ENCODE measurements at places on chromosomes 12 and 14.

DNA sequence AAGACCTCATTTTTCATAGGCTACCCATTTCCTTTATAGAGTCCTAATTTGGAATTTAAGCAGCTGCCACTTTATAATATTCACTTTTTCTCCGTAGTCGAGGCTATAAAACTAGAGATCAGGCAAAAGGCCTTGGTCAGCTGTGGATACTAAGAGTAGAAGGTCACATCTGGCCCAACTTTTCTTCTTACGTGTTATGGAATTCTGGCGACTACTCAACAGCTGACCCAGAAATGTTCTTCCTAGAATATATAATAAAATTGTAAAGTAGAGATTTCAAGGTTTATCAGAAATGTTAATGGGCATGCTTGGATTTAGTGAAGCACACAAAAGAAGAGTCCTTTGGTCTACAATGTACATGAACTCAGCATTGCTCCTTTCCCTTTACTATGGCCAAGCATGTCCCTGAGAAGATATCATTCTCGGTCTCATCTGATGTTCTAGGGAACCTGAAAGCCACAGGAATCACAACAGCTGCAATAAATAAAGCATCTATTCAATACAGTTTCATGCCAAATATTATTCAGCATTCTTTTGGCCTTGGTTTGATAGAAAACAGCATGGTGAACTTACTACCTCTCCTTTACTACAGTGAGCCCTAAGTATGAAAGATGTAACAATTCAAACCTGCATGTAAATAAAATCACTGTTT is 261.4 kb upstream of the NPAS3 start:
- no peak for DNase-seq

DNA sequence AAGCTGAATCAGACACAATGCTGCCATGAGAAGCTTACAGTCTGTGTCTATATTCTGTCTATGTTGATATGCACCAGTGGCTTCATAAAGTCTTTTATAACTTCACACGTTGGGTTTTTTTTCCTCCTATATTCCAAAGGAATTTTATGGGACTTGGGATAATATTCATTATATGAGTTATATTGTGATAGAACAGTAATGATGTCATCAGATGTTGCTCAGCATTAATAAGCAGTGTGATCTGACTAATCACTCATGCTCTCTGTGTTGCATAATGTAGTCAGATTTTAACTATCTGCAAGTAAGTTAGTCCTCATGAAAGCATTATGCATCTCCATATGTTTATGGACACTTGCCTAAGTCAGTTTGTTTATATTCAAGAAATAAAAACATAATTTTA is 159.6 kb downstream of the PLCZ1 start:
- DNase-seq: no peak

DNA sequence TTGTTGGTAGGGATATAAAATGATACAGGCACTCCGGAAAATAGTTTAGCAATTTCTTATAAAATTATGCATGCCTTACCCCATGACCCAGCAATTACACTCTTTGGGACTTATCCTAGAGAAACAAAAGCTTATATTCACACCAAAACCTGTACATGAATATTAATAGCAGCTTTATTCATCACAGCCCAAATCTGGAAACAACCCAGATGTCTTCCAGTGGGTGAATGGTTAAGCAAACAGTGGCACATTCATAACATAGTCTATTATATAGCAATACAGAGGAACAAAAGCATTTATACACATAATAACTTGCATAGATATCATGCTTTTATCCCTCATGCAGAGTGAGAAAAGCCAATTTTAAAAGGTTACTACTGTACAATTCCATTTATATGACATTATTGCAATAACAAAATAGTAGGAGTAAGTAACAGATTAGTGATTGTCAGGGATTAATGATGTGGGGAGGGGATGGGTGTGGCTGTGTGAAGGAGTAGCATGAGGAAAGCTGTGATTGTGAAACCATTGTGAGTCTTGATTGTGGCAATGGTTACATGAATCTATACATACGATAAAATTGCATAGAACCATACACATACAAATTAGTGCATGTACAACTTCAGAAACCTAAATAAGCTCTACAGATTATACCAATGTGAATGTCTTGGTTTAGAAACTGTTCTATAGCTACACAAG is 363.1 kb upstream of the OR4E1 start:
- no peak for DNase-seq

GRCh38 chr12:112091563-112091962 is 17.0 kb downstream of the NAA25 start:
- no peak for DNase-seq

- no peak for DNase-seq
These were observed 58.7 kb upstream of the CCND2 start for GRCh38 chr12:4214877-4215228.

GRCh38 chr12:663293-663871 is at the start of gene NINJ2:
Gene NINJ2 (minus strand): TSS chr12:663445. CDS start chr12:663360, 85 bp downstream.
- no peak for DNase-seq

DNA sequence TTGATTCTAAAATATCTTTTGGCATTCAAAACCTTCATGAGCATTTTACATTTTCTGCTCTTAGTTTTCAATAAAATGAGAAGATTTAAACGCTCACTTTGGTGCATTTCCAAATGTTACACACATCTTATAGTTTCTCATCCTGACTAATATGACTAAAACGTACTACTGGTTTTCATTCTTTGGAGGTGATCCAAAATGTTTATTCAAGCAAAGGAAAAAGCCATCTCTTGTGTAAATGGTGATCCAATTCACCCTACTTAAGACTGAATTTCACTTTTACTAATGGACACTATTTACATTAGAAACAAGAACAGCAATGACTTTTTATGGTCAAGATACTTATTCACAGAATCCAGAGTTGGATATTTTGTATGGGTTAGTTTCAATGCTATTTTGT is 86.6 kb downstream of the KITLG start:
- no peak for DNase-seq

DNA sequence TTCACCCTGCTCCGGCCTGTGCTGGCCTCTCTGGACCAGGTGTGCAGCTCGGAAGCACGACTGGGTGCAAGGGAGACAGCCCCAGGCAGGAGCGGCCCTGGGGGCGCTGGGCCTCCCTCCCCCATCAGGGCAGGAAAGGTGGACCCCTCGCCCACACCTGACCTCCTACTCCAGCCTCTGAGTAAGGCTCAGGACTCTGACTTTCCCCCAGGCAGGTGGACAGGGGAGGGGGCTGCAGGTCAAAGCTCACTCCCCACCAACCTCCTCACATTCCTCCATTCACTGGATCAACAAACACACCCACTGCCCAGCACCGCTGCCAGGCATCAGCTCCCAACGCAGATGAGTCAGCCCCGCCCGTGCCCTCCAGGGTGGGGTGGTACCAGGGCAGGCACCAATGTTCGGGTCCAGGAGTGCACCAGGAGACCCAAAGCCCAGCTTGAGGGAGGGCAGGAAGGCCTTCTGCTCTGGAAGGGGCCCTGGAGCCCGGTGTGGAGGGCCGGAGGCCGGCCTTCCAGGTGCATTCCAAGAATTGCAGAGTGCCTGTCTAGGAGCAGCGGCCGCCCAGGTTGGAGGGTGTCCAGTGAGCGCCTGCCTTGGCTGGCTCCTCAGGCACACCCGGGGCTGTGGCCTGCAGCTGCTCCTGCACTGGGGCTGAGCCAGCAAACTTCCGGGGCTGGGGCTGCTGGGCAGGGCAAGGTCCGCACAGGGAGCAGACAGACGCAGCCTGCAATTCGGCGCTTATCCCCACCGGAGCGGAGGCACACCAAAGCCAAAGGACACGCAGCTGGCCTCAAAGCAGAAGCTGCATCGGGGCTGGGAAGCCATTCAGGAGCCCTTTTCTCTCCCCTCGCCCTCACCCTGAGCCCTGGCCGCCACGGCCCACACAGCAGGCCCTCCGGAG is 1.6 kb upstream of the INF2 start:
- DNase-seq: peak; percentile 60

- peak; percentile 80 for DNase-seq
These were observed 84.4 kb downstream of the VWF start for GRCh38 chr12:6039894-6040601.

- no peak for DNase-seq
These were observed 5.9 kb upstream of the DEGS2 start for GRCh38 chr14:100165376-100165775.

DNA sequence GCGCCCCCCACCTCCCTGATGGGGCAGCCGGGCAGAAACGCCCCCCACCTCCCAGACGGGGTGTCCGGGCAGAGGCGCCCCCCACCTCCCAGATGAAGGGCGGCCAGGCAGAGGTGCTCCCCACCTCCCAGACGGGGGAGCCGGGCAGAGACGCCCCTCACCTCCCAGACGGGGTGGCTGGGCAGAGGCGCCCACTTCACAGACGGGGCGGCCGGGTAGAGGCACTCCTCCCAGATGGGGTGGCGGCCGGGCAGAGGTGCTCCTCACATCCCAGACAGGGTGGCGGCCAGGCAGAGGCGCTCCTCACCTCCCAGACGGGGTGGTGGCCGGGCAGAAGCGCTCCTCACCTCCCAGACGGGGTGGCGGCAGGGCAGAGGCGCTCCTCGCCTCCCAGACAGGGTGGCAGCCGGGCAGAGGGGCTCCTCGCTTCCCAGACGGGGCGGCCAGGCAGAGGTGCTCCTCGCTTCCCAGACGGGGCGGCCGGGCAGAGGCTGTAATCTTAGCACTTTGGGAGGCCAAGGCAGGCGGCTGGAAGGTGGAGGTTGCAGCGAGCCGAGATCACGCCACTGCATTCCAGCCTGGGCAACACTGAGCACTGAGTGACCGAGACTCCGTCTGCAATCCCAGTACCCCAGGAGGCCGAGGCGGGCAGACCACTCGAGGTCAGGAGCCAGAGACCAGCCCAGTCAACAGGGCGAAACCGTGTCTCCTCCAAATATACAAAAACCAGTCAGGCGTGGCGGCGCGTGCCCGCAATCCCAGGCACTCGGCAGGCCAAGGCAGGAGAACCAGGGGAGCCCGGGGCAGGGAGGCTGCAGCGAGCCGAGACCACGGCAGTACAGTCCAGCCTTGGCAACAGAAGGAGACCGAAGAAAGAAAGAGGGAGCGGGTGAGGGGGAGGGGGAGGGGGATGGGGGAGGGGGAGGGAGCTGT is 12.9 kb upstream of the PXN start:
- DNase-seq: no peak

DNA sequence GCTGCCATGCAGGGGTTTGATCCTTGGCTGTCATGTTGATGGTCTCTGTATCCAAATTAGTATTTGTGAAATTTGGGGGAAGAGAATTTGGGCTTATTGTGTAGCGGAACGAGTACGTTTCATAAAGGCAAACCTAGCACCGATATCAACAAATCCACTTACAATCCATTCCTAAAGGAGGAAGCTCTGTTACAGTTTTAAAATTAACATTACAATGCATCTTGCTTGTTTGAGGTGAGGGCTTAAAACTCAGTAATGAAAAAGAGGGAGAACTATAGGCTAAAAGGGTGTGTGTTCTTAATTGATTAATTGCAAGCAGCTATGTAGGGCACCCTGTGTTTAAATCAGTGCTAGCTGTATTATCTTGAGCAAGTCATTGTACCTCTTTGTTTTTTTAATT is 13.7 kb downstream of the RASSF3 start:
- DNase-seq: no peak

GRCh38 chr12:79128956-79129355 is 264.4 kb downstream of the SYT1 start:
- no peak for DNase-seq

DNA sequence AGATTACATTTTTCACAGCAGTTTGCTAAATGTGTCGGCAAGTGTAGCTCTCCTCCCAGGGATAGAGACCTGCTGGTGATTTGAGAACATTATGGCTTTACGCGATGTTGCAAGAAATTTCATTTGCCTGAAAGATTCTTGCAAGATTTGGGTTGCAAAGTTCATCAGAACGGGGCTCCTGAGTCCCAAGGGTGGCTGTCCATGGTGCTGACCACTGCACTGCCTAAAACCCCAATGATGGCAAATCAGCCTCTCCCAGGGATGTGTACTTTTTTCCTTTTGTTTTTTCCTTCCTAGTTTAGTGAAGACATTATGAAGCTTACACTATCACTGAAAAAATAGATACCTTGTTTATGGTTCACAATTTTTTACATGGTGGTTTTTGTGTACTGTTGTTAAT is 85.4 kb downstream of the WSCD2 start:
- DNase-seq: no peak

DNA sequence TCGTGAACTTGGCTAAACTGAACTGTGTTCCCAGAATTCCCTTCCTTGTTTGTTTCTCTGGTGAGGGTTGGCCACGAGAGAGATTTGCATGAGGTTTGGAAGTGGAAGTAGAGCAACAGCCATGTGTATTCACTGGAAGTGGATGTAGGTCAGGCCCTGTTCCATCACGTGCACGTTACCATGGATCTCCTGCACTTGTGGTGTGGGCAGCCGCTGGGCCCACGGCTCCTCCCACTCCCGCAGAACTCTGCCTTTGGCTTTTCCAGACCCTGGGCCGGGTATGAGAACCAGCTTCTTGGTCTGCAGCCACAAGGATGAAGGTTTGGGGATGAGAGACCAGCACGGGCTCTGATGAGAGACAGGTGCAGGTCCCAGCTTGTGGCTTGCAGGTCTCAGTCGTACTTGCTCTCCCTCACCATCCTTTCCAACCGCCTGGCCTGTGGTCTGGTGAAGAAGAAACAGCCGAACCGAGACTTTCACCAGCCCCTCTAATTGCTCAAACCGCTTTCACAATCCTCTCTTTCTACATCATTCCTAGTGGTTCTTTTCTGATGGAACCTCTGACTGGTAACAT is 94.9 kb downstream of the DUSP16 start:
- DNase-seq: no peak

- DNase-seq: no peak
These were observed 21.7 kb upstream of the SIX1 start for GRCh38 chr14:60670989-60671388.

DNA sequence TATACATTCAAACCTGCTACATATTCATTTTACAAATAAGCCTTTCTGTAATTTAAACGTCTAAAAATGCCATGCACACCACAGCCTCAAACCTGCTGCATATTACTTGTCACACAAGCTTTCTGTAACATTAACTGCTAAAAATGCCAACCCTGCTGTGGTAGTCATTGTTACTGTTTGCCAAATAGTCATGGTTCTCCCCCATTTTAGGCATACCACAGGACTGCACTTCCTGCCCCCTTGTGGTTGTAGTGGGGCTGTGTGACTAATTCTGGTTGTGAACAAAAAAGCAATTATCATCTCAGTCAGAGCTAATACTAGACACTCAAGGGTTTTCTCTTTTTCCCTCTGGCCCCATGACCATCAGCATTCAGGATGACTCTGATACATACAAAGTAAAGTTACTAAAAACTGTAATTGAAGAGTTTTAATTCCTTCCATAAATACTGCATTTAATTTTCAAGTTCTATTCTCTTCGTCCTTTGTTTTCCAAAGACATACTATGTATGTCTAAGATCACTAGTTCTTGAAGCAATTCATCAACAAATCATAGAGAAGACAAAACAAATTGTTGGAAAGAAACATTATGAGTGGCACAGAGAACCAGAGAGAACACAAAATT is 5.7 kb upstream of the SLC35F4 start:
- peak; percentile 60 for DNase-seq

- DNase-seq: no peak
These were observed 34.2 kb upstream of the RNASE1 start for GRCh38 chr14:20836668-20837338.

DNA sequence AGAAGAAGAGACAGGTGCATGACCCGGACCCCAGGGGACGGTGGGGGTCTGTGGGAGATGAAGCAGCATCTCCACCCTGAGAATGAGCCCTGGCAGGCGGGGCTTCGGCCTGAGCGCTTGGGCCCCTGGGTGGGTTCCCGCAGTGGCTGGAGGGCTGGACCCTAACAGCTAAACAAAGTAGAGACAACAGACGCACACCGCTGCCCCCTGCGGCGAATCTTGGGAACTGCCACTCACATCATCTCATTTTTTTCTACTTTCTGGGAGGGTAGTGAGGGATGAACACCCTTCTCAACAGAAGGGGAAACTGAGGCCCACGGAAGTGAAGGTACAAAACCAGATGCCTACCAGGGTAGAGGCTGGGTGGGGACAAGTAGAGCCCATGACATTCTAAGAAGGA is 104.7 kb downstream of the RFLNA start:
- DNase-seq: no peak
